ENCODE measurements at places on chromosomes 5 and 9.

- no peak for DNase-seq
These were observed 8.0 kb downstream of the LRRC26 start for GRCh38 chr9:137161558-137162486.

DNA sequence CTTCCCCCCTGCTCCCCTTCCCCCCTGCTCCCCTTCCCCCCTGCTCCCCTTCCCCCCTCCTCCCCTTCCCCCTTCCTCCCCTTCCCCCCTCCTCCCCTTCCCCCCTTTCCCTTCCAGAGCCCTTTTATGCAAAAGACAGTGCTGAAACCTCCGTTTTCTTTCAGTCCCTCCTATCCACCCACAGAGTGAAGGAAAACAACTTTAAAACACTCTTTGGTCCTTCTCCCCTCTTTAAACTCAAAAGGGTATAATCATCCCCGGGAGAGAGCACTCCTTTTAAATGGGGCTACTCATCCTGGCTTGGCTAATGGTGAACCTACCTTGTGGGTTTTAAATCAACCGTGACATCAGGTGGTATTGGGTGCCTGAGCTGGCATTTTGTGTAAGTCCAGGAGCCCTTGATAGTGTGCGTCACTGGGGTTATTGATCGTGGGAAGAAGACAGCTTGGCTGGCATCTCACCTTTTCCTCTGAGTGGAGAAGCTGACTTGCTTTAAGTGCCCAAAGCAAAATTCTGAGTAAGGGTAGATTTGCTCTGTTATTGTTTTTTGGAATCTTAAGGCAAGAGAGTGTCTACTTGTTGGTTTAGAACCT lies 2.7 kb downstream of the LARP1 start:
- DNase-seq, result no peak

GRCh38 chr5:132651838-132652469 lies 6.0 kb upstream of the IL13 start:
- DNase-seq, result no peak

GRCh38 chr5:41057231-41057630 lies 13.9 kb downstream of the MROH2B start:
- DNase-seq, result no peak

GRCh38 chr9:114300153-114300845 lies 22.6 kb upstream of the ORM1 start:
- no peak for DNase-seq

- DNase-seq, result no peak
These were observed 481.9 kb upstream of the TNC start for GRCh38 chr9:115599898-115600297.

DNA sequence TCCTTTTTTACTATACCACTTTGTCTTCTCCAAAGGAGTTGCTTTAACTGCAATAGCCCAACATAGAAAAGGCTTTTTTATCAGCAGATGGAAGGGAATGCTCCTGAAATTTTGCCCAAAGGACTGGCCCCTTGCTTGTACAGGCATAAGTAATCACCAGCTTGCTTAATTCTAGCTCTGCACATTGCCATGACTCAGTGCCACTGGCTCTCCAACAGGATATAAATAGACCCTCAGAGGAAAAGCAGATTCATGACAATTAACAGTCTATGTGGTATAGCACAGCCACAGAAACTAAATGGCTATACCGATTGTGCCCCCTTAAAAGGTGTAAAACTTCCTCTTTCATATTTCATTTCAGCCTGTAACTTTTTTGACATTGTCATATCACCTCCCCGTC lies 227.0 kb downstream of the ZNF608 start:
- DNase-seq, result no peak

GRCh38 chr5:105659396-105659795 lies 2011.3 kb downstream of the EFNA5 start:
- no peak for DNase-seq

DNA sequence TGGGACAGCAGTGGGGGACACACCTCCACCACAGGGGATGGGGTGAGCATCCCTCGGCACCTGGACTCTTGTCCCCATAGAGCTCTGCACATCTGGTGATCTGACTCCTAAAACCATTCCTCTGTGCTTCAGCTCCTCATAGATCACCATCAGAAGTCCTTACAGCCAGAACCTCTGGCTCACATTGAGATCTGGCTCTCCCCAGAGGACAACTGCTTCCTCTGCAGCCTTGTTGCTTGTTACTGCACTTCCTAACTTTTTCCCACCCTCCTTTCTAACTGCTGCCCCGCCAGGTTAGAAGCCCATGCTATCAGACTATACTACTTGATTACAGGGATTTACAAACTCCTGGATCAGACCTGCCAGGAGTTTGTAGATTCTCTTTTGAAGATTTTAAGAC lies 64.5 kb downstream of the ARSB start:
- DNase-seq, result no peak

- DNase-seq, result no peak
These were observed 1020.0 kb upstream of the ARRDC3 start for GRCh38 chr5:92402956-92403702.

Measured in HepG2 (cell line).